ENCODE measurements at places on chromosomes 3 and 15.

GRCh38 chr15:31339558-31339895 lies 12.9 kb downstream of the KLF13 start:
- no peak for DNase-seq

- DNase-seq: no peak
These were observed 933 bp downstream of the DZIP1L start for GRCh38 chr3:138114431-138114918.

DNA sequence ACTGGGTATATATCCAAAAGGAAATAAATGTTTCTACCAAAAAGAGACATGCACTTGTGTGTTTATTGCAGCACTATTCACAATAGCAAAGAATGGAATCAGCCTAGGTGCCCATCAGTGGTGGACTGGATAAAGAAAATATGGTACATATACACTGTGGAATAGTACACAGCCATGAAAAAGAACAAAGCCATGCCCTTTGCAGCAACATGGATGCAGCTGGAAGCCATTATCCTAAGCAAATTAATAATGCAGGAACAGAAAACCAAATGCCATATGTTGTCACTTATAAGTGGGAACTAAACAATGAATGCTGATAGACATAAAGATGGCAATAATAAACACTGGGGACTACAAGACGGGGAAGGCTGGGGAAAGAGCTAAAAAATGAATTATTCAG lies 102.9 kb downstream of the RPL39L start:
- no peak for DNase-seq

DNA sequence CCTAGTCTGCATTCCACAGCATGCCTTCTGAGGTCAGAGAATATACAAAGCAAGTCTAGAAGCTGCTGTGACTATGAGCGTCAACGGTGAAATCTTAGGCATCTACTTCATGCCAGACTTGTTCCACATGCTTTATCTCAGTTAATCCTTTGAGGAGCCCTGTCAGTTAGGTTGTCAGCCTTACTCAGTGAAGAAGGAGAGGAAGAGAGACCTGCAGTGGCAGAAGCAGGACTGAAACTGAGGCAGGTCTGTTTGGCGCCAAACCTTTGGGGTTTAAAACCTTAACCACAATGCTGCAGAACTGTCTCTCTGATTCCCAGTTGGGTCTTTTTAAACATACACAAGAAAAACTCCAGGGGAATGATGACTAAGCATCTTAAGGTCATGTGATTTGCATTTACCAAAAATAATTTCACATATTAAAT lies 139.0 kb upstream of the LIPC start:
- DNase-seq: no peak

DNA sequence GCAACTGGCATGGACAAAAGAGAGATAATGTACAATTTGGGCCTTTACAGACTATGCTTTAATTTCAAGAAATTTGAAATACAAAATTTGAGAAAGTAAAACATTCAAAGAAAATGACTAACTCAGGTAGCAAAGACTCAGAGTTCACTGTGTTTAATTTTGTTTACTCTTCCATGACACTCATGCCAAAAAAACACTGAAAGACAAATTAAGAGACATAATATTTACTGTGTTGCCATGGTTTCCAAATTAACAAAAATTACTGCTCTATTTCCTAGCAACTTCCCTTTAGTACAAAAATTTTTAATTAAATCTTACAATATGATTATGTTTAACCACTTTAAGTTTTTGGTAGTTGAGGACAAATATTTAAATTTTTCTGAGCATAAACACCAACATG lies 29.6 kb downstream of the LRRFIP2 start:
- DNase-seq: no peak

GRCh38 chr15:66906668-66907614 lies 158.5 kb upstream of the SMAD3 start:
- DNase-seq: no peak

DNA sequence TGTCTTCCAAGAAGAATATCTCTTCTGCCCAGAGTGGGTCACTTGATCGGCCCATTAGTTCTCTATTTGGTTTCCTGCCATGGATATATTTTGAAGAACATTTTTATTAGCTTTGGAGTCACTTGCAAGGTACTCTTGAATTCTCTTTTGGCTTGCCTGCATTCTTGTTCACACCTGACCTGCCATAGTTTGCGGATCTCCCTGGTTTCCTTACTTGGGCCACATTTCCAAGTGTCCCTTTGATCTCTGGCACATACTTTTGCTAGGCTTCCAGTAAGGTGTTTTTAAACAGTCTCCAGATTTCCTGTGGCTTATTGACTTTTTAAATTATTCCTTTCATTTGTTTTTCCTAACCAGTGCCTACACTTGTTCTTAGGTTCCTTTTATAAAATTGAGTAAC lies 488.5 kb upstream of the MDFIC2 start:
- no peak for DNase-seq

DNA sequence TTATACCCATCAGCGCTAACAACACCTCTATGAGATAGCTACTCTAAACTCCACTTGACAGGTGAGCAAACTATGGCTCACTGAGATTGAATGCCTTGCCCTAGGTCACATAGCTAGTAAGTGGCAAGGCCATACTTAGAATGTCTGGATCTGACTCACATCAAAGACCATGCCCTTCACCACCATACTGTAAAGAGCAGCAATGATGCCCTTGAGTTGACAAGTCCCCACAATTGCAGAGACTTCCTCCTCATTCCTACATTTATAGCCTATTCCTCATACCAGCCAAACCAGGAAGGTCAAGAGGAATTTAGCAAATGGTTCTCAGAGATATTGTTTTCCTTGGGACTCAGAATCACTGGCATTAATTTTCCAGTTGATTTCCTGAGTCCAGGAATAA lies 157.8 kb upstream of the SNTN start:
- DNase-seq: no peak

GRCh38 chr3:17135696-17136095 lies 250.9 kb downstream of the PLCL2 start:
- no peak for DNase-seq

- no peak for DNase-seq
These were observed 187.1 kb upstream of the PROK2 start for GRCh38 chr3:71972031-71972430.

DNA sequence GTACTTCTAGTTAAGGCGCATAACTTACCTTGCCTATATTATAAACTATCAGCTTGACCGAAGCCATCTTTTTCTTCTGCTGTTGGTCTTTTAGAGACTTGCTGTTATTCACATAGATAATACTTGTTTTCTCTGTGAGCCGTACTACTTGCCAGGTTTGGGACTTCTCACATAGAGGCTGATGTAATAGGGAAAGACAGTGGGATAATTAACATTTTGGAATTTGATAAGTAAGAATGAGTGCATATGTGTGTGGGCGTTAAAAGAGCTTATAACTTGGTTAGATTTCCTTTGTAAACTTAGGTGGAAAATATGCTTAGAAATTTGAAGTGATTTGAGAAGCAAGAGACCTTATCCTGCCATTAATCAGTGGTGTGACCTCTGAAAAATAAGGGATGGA lies 47.8 kb downstream of the FNDC3B start:
- DNase-seq: no peak

DNA sequence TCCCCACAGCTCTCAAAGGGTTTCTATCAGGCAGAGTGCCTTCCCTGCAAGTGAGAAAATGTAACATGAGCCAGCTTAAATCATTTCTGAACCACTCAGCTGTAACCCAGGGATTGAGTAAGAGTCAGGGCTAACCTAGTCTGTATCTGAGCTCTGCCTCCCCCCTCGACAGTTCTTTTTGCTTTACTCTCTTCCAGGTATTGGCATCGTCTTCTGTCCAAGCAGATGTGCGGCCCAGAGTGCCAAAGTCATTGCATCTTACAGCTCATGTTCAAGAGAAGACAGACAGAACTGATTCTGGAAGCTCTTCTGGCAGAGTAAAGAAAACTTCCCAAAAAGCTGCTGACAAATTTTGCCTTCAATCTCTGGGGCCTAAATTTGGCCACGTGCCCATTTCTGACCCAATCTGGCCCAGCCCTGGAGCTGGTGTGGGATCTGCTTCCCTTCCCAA lies 74.8 kb downstream of the ABHD5 start:
- no peak for DNase-seq

- no peak for DNase-seq
These were observed 1.4 kb downstream of the AHSG start for GRCh38 chr3:186614266-186614596.

DNA sequence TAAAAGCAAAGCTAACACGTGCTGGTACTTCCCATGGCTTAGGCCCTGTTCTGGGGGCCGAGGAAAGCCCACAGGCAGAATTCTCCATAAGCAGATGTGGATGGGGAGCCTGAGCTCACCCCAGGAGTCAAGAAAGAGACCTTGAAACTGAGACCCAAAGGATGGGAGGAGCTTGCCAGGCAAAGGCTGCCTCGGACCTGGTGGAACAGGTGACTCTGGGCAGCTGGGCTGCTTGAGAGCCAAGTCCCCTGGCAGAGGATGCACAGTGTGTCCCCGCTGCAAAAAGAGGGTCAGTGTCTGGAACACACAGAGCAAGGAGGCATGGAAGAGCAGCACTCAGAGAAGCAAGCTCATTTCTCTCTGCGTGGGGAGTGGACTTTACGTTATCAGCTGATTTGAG lies 528.7 kb downstream of the GABRG3 start:
- DNase-seq: no peak

DNA sequence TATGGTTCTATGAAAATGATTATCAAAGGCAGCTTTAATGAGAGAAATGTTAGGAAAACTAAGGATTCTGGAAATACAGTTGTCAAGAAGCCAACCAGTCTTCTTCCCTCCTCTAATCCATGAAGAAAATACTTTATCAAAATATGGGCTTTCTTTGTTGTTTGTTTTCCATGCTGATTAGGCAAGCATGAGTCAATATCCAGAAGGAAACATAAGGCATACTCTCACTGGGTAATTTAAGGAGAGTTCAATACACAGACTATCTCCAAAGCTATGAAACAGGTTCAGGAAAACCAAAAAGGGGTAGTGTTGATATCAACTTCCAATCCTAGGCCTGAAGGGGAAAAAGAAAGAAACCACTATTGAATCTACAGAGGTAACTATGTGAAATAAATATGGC lies 68.7 kb upstream of the CMC1 start:
- DNase-seq: no peak

- DNase-seq: no peak
These were observed 418.6 kb upstream of the MDFIC2 start for GRCh38 chr3:70731046-70731445.

DNA sequence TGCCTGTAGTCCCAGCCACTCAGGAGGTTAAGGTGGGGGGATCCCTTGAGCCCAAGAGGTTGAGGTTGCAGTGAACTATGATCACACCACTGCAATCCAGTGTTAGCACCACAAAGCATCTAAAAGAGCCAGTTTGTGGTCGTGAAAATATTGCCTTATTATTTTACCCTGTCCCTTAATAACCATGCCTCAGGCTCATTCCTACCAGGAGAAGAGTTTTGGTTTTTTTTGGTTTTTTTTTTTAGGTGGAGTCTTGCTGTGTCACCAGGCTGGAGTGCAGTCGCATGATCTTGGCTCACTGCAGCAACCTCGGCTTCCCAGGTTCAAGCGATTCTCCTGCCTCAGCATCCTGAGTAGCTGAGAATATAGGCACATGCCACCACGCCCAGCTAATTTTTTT lies 17.9 kb upstream of the AVEN start:
- no peak for DNase-seq

DNA sequence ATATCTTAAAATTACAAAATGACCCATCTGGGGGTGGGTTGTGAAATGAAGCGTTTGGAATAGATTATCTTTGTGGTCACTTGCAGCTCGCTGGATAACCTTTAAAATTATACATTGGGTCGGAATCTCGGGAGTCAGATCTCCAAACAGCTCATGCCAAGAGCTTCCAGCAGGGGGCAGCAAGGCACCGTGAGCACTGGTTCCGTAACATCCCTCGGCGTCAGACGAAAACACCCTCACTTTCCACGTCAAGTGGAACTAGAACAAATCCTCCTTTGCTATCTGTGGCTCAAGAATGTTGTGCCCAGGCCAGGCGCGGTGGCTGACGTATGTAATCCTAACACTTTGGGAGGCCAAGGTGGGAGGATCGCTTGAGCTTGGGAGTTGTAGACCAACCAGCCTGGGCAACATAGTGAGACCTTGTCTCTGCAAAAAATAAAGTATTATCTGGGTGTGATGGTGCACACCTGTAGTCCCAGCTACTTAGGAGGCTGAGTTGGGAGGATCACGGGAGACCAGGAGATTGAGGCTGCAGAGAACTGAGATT lies 31.1 kb downstream of the UMPS start:
- peak; percentile 73 for DNase-seq

- no peak for DNase-seq
These were observed 124.5 kb upstream of the CTDSPL start for GRCh38 chr3:37737134-37737533.

DNA sequence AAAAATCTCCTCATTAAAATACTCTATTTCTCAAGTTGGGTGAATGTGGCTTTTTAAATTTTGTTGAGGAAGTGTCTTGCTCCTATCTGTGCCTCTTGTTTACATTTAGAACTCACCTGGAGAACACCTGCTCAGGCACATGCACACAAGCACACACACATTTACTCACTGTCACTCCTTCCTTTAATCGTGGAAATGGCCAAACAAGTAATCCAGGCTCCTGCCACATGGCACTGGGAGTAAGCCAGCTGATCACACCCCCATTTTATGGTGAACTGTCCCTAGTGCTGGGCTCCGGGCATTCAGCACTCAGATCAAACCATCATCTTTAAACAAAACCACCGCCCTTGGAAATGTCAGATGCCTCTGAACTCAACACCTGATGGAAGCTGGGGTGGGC lies 204.7 kb upstream of the BHLHE40 start:
- DNase-seq: no peak

- no peak for DNase-seq
These were observed 264.3 kb upstream of the ARHGEF26 start for GRCh38 chr3:153856932-153857331.

DNA sequence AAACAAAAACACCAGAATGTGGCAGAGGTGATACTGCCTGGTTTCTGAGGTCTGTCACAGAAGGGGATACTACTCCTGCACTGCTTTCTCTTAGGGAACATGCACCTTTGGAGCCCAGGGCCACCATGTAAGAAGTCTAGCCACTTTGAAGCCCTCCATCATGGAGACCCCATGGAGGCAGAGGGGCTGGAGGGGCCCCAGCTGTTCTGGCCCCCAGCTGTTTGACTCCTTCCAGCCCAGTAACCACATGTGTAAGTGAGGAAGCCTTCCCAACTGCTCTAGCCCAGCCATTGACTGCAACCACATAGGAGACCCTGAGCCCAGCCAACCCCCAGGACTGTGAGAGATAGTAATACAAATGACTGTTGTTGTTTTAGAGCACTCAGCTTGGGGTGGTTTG lies 9.0 kb upstream of the IGDCC4 start:
- no peak for DNase-seq

GRCh38 chr3:59540696-59541095 lies 490.9 kb upstream of the CFAP20DC start:
- DNase-seq: no peak

- no peak for DNase-seq
These were observed 39.5 kb downstream of the BTLA start for GRCh38 chr3:112459750-112460149.

- no peak for DNase-seq
These were observed 51.0 kb upstream of the PLXND1 start for GRCh38 chr3:129657261-129658046.

- no peak for DNase-seq
These were observed 68.1 kb downstream of the EPHB3 start for GRCh38 chr3:184629555-184630160.

- peak; percentile 63 for DNase-seq
These were observed 5.1 kb downstream of the RBP1 start for GRCh38 chr3:139534455-139534812.
